ENCODE measurements at places on chromosomes 7 and 10.

GRCh38 chr7:70590126-70590854, 541.7 kb upstream of the GALNT17 start:
- no peak for DNase-seq

DNA sequence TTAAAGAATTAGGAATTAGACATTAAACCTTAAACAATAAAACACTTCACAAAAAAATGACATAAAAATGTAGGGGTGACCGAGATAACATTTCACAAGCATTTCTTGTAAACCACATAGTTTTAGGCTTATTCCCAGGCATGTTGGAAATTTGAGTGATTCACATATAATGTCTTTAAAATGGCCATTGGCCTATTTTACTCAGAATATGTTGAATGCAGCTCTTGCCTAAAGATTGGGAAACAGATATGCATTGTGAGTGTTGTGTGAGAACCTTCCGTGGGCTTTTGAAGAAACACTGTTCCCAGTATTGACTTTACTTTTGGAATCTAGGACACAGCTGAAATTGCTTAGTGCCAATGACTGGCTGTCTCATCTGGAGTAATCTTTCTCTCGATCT, 79.6 kb downstream of the ARL5B start:
- DNase-seq: no peak

GRCh38 chr7:17700138-17700537, 240.2 kb downstream of the SNX13 start:
- DNase-seq: no peak

DNA sequence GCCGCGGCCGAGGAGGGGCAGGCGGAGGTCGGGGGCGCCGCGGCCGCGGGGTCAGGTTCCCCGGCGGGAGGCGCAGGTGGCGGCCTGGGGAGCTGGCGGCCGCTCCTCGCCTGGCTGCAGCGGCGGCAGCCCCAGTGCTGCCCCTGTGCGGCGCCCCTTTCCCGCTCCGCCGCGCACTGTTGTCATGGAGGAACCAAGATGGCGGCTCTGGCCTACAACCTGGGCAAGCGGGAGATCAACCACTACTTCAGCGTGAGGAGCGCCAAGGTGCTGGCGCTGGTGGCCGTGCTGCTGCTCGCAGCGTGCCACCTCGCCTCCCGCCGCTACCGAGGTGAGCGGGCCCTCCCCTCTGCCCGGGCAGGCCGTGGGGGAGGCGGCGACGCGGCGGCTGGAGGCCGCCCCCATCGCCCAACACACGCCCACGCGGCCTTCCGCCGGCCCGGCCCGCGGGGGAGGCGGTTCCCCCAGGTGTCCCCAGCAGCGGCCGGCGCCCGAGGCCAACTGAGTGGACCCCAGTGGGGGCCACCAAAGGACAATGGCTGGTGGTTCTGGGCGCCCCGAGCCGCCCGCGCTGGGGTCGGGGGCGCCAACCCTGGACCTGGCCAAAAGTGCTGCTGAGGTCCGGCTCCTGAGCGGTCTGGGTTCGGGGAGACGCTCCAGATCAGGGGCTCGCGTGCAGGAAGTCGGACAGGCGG, 425 bp downstream of the CASD1 start:
- peak; percentile 68 for DNase-seq

DNA sequence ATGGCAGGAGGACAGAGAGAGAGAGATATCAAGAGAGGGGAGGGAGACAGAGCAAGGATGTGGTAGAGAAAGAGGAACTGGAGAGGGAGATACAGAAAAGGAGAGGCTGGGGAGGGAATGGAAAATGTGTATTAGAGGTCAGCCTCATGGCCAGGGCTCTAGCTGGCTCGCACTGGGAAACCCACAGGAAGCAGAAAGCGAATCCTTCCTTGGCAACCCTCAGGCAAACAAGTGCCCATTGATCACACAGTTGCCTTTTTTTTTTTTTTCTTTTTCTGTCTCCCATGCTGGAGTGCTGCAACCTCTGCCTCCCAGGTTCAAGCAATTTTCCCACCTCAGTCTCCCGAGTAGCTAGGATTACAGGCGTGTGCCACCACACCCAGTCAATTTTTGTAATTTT, 391.2 kb downstream of the TYW1 start:
- no peak for DNase-seq

DNA sequence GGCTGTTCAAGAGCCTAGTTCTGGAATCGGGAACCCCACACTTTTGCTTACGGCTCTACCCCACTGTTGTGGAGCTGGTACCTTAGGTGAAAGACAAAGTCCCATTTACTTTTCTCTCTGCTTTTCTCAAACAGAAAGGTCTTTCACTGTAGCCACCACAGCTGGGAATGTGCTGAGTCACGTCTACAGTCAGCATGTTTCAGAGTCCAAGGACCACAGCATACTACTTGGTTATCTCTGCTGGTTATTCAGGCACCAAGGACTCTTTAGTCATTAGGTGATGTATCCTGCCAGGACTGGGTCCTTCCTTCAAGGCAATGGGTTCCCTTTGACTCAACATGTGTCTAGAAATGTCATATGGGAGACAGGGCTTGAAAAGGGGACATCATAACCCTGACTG, 266.8 kb upstream of the STEAP1 start:
- no peak for DNase-seq

- no peak for DNase-seq
Observed at GRCh38 chr7:159063046-159063840, 81.4 kb downstream of the VIPR2 start.

GRCh38 chr7:50226669-50227068, 77.8 kb upstream of the IKZF1 start:
- DNase-seq: no peak

DNA sequence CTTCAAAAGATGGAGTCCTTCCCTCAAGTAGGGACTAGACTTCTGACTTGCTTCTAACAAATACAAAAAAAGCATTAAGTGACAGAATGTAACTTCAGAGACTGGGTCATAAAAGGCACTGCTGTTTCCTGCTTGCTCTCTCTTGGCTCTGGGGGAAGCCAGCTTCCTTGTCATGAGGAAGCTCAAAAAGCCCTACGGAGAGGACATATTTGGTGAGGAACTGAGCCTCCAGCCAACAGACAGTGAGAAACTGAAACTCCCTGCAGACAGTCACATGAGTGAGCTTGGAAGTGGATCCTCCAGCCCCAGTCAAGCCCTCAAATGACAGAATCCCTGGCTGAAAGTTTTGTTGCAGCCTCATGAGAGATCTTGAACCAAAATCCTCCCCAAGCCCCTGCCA, 26.3 kb upstream of the SLC35G1 start:
- no peak for DNase-seq

GRCh38 chr7:137316648-137317353, 26.7 kb downstream of the PTN start:
- DNase-seq: no peak

DNA sequence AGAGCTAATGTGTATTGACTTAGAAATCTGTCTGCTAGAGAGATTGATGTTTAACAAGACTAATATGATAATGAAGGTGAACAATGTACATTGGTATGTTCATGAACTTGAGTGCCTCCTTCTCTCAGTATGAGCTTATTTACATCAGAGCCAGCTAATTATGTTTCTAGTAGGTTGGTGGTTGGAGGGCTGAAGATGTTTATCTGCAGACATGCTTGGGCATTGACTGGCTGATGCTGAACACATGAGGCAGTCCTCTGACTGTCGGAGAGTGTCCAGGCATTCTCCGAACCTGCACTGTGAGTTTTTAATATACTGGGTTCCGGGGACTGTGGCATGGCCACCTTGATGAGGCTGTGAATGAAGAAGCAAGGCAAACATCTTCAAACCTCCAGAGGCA, 47.5 kb downstream of the BMPER start:
- no peak for DNase-seq

- no peak for DNase-seq
Observed at GRCh38 chr7:26183545-26184280, 16.8 kb downstream of the HNRNPA2B1 start.

DNA sequence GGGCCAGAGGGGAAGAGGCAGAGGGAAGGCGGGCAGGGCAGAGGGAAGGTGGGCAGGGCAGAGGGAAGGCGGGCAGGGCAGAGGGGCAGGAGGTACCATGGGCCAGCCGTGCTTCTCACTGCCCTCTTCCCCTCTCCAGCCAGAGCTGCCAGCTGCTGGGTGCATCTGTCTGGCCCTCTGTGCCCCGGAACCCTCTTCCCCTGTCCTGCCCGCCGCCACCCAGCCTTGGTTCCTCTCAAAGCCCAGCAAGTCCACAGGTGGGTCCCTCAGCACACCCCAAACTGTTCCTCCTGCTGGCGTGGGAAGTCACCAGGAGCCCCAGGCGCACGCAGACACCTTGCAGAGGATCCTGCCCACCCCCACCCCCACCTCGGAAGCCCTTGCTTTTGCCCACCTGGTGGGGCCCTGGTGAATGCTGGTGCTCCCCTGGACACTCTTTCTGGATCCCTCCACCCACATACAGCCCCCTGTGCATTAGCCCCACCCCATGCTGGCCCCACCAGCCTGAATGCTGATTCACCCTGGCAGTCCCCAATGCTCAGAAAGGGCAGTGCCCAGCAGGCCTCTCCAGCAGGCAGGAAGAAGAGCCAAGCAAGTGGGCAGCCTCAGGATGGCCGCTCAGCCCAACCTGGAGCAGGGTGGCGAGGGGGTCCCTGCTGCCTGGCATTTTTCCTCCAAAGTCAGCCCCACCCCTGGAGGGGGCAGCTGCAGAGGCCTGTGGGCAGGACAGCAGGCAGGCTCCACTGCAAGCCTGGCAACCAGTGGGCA, 1.9 kb upstream of the PWWP2B start:
- DNase-seq: no peak

- no peak for DNase-seq
Observed at GRCh38 chr10:99318048-99318447, 11.1 kb upstream of the CNNM1 start.

DNA sequence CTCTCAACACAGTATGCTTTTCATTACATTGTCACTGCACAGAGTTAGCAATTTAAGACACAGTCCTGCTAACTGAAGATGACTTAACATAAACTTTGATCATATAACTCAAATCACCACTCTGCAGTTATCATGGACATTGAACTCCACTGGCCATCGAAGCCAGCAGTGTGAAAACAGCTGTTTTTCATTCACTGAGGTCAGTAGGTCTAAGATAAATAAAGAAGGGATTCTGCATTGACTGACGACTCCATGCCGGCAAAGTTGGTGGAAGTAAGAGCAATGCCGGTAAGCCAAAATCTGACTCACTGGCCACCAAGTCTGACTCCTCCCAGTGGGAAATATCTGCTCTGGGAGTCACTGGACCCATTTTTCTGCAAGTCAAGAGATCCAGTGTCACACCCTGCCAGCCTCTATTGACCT, 449.9 kb upstream of the ANKRD30A start:
- DNase-seq: no peak

- no peak for DNase-seq
Observed at GRCh38 chr10:104045151-104046089, 40.3 kb downstream of the COL17A1 start.

DNA sequence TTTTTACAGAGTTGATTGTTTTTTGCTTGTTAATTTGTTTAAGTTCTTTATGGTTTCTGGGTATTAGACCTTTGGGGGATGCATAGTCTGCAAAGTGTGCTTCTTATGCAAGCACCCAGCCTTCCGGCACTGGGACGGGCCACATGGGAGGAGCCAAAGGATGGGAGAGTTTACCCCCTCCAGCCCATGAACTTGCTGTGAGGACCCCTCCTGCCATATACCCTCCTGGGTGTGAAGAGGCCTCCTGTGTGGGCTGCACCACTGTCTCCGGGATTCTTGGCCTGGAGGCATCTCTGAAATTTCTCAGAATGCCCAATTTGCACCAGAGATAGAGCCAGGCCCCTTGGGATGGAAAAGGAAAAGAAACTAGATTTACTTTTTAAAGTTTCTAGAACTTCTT, 150.7 kb downstream of the MGMT start:
- no peak for DNase-seq

GRCh38 chr10:12459762-12460161, 110.4 kb downstream of the CAMK1D start:
- no peak for DNase-seq

- no peak for DNase-seq
Observed at GRCh38 chr10:86755454-86755739, 1.0 kb upstream of the BMPR1A start.

- DNase-seq: no peak
Observed at GRCh38 chr7:150379441-150380379, 580 bp downstream of the ZNF775 start.

GRCh38 chr10:99484626-99485581, 47.8 kb upstream of the NKX2-3 start:
- DNase-seq: no peak

DNA sequence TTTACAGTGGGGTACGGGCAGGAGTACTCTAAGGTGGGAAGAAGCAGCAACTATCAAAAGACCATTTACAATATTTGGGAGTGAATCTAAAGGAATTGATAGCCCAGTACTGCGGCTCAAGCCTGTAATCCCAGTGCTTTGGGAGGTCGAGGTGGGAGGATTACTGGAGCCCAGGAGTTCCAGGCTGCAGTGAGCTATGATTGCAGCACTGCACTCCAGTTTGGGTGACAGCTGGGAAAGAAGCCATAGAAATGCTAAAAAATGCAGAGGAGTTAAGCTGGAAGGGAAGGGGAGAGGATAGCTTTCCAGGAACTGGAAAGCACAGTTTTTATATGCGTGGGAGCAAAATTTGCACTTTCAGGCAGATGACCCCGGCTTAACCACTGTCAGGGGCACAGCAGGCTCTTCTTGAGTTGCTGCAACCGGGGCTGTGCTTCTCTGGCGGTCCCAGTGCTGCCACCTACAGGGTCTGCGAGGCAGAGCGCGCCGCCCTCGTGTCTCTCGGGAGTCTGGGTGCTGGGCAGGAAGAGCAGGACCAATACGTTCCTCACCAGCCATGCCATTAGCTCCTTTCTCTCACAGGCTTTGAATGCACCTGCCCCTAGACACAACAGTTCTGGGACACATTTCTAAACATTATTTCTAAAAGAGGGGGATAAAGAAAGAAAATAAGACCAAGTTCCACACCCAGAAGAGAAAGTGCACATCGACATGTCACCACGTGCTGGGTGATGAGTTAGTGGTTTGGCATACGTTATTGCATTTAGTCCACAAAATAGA, 10.1 kb upstream of the BMPER start:
- peak; percentile 69 for DNase-seq

GRCh38 chr10:77926566-77927401, at the start of gene DLG5:
DLG5 (minus strand) TSS chr10:77926755; CDS start chr10:77926520, 235 bp downstream.
- DNase-seq: peak; percentile 4

DNA sequence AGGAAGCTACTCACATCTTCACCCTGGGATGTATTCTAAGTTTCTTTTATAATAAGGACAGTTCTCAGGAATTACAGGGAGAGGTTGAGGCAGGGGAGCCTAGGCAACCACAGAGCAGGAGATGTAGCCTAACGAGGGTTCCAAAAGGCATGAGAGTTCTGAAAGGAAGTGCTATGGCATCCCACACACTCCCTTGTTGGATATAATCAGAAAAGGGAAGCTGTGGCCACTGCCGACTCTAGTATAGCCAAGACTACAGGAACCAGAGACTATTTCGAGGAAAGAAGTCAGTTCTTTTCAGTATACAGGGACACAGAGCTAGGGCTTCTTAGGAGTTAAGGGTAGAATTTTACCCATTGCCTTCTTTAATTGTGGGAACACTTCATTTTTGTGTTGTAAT, 11.0 kb downstream of the PRR15 start:
- DNase-seq: no peak

All from activated naive CD4-positive, alpha-beta T cell treated with Interleukin-2 at 50 U/mL for 16 hours (primary cell).